CD8-positive, alpha-beta memory T cell (primary cell): ENCODE measurements at places on chromosomes 5 and 9. TPM values are rescaled to one million over a fixed set of nuclear protein-coding genes. Genes with fewer than 3 reads are reported as not detected.

Gene FRRS1L
- not detected for total RNA-seq

Gene GPR151
- total RNA-seq = not detected

Gene TMEM252
- total RNA-seq = not detected

Gene MYO10
- total RNA-seq = 0.11 TPM

Gene TMEM215
- total RNA-seq = not detected

Gene KIF4B
- 0.09 TPM for total RNA-seq
